ENCODE measurements at places on chromosomes 1 and 21.

DNA sequence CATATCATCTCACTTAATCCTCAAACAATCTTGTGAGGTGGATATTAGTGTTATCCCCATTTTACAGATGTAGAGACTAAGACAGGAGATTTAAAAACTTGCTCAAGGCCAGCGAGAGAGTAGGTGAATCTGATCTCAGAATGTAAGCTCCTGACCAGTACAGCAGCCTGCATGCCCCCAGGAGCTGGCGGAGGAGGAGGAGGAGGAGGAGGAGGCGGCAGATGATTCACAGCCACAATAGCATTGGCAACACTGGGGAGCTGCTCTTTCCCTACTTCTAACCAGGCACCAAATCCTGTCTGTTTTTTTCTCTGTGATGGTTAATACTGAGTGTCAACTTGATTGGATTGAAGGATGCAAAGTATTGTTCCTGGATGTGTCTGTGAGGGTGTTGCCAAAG, 243.2 kb downstream of the ATG4C start:
- no peak for DNase-seq

DNA sequence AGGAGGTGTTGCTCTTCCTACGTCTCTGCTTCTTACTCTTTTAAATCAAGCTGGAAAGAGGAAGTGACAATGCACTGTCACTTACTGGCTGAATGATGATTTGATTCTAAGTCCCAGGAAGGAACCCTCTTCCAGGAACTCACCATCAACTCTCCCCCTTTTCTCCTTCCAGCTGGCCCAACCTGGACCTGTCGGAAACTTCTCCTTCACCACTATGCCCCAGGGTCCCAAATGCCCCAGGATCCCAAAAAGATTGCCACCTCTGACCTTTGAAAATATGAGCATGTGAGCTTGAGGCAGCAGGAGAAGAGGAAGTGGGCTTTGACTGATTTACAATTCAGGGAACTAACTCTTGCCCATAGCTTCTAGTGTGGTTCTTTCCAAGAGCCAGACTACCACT, 5.3 kb upstream of the ADAMTS5 start:
- DNase-seq: no peak

DNA sequence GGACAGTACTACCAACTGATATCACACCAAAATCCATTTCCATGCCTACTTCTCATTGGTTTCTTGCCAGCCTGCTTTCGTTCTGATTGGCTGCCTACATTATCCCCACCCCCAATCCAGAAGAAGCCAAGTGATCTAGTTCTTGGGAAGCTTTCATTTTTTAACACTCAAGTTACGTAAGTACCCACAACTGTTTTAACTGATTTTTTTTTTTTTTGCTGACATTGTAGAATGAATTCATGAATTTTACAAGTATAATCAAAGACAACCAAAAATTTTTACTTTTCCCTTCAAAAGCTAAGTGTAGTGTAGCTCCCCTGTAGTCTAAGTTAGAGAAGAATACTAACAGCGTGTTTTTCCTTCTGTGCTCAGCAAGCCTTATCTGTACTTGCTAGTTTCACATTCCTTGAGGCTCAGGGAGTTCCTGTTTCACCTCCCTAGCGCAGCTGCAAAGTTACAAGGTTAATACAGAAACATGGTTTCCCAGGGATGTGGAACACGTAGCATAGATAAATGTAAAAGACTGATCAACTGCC, at the start of gene SLC9C2:
TSS of gene SLC9C2 (minus strand) at position 17 of the 536 bp plus-strand sequence. CDS start 1,296 bp downstream, outside the sequence.
- no peak for DNase-seq

DNA sequence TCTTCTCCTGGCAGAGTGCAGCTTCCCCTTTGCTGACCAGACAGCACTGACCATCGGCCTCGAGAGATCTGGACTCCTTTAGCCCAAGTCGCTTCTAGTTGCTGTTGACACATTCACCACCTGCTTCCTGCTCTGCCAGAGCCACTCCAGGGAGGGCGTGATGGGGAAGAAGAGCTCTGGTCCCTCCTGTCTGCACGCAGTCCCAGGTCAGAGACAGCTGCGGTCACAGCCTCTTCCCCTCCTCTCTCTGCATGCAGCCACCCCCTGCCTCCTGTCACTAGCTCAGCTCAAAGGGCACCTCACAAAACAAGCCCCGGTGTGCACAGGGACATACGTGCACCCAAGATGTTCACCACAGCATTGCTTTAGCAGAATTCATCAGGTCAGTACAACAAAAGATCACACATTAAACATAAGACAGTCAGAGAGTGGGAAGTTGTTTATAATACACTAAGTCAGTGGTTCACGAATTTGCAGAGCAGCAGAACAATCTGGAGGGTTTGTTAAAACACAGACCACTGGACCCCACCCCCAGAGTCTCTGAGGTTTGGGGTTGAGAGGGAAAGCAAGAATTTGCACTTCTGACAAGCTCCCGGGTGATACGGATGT, 132.9 kb downstream of the SYF2 start:
- peak; percentile 40 for DNase-seq

DNA sequence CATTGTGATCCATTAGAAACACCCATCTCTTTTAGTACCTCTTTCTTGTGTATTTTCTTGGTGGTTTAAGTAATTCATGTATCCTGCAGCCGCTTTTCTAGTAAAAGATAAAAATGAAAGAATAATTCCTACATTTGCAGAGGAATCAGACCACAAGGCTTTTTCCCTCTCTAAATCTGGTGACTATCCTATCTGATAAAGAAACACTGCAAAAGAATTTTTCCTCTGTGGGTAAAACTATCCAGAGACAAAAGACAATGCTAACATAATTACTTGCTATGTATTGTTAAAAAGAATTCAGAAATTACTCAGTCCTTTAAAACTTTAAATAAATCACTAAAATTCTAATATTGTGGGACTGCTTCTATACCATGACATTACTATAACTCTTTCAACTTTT, 51.0 kb downstream of the PRRX1 start:
- no peak for DNase-seq

DNA sequence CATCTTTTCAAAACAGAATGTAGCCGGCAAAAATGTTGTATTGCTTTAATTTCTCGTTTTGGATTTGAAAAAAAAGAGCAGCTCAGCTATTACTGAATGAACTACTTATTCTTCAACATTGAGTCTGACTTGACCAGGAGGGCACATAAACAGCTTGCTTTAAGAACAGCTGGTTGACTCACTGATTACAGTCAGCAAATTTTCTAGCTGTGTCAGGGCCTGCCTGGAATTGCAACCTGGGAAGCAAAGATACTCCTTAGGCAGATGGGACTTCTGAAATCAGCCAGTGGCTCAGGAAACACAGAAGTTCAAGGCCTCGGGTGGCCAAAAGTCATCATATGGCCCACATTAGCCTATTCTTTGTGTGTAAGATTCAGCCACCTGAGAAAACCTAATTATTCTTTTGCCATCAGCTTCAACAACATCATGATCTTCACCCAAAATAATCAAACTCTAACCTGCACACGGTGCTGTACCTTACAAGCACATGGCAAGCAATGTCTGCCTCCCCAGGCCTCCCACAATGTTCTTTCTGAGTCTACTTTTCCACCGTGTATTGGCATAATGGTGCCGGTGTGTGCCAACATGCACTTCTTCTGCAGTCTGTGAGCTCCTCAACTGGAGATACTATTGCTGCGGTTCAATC, 307.2 kb downstream of the HHIPL2 start:
- DNase-seq: no peak

- DNase-seq: no peak
Observed at GRCh38 chr1:84972377-84972987, 24.4 kb downstream of the MCOLN2 start.

- DNase-seq: no peak
Observed at GRCh38 chr1:47999097-47999496, 1.9 kb upstream of the TRABD2B start.

DNA sequence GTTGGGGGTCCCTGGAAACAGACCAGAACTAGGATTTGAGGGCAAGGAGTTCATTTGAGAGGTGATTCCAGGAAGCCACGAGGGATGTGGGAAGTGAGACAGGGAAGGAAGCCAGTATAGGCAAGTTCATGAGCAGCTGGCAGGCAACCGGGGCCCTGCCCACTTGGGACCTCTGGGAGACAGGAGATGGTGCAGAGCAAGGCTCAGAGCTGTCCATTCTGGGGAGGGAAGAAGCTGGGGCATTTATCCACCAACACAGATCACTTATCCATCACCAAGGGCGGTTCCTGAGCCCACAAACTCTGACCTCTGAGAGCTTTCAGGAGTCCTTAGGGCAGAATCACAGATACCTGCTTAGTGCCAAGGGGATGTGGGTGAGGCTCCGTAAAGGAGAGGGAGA, 16.8 kb downstream of the EDN2 start:
- no peak for DNase-seq

GRCh38 chr1:116820369-116820768, 66.1 kb downstream of the CD2 start:
- peak; percentile 73 for DNase-seq

DNA sequence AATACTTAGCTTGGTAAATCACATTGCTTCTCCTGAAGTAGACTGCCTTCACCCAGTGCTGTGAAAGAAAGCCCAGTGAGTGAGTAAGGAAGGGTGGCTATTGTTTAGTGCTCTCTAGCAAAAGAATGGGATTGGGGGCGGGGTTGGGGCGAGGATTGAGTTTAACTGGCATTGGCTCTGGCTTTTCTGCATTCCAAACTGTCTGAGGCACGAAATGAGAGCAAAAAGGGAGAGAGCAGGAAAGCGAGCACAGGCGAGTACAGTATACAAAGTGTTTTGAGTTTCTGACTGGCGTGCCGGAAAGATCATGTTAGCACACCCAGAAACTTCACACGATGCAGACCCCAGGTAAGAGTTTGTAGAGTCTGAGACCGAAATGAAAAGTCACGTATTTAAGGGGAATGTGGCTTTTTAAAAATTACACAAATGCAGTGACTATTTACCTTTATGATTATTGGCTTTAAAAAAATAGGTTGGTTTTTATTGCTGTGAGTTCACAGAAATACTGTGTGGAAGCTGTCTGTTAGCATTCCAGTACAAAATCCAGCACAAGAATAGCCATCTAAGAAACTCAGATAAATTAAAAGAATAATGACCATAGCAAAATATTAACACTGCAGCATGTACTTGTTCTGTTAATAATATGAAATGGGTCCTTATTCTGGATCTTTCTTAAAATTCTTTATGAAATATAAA, 155.4 kb downstream of the CLEC20A start:
- DNase-seq: no peak
